Vagina (tissue), 2 donors: ENCODE measurements at places on chromosomes 7 and 10.

DNA sequence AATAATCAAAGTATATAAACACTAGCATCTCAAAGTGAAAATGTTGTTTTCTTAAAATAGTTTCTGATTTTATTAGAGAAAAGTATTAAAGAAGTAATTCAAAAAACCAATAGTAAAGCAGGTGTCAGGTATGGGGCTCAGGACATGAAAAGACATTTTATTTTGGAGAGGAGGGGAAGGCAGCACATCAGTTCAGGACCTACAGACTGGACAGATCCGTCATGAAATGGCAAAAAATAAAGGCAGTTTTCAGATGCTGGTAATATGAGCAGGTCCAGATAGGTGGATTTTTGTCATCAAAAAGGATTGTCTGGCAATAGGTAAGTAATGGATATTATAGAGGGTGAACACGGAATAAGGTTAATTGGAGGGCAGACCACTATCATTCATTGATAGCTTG lies 49.0 kb downstream of the GRM3 start:
- no peak for DNase-seq

DNA sequence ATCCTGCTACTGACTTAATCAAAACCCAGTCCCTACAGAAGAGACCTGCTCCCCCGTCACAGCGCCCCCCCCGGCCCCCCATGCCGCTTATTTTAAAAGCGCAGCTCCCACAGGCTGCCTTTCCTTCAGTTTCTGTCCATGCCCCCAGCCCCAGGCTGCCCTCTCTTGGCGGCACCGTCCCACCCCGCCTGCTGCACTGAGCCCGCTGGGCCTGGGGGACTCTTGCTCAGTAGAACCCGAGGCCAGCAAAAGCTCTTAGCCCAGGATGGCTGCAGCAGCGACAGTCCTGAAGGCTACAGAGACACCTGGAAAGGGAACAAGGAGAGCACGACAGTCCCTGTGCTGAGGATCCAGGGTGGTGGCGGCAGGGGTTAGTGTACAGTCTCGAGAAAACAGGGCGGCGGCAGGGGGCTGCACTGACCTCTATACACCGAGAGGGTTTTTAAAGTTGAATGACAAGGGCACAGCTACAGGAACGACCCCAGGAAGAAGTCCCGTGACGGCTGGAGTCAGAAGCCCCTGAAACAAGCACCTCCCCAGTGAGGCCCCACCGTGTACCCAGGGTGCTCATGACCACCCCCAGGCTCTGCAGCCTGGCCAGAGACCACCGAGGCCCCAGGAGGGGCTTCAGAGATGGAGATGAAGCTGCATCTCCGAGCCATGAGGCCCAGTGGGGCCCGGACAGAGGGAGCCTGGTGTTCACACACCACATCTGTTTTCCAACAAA lies 54.4 kb downstream of the ZRANB1 start:
- DNase-seq = no peak

GRCh38 chr7:132738254-132738653 lies 162.0 kb upstream of the PLXNA4 start:
- no peak for DNase-seq

- DNase-seq = no peak
These were observed 171.5 kb downstream of the PRPF18 start for GRCh38 chr10:13758312-13758711.

GRCh38 chr10:70601746-70602145 lies 795 bp downstream of the PRF1 start:
- DNase-seq = no peak

- DNase-seq = no peak
These were observed 971.6 kb upstream of the ZNF722 start for GRCh38 chr7:63027075-63027474.
